ENCODE measurements at places on chromosomes 3 and 15. TPM values are rescaled to one million over a fixed set of nuclear protein-coding genes. Genes with fewer than 3 reads are reported as not detected.

The GABRG3 gene
- not detected for total RNA-seq

The SLC24A5 gene
- not detected for total RNA-seq

The SPATA12 gene
- not detected for total RNA-seq

The LSAMP gene
- total RNA-seq = not detected

The POLQ gene
- 0.72 TPM for total RNA-seq

The ZCWPW2 gene
- 0.37 TPM for total RNA-seq

DNA sequence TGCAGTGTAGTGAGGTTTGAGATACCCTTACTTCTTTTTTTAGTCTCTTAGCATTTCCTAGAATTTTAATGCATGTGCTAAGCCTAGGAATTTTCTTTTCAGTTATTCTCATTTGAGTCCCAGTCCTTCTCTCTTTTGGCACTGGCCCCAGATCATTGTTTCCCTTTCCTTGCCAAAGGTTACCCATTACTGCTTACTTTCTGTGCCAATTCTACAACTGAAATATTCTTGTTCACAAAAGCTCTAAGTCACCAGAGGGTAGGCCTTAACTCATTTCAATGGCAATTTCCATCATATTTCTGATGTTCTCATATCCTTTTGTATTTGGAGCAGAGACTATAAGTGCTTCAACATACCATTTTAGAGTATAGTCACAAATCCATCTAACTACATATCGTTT lies 199.6 kb upstream of the CBLB start:
- DNase-seq = no peak

- DNase-seq = no peak
These were observed 3.6 kb downstream of the WWTR1 start for GRCh38 chr3:149654188-149654601.

- no peak for DNase-seq
These were observed 44.8 kb upstream of the EIF5A2 start for GRCh38 chr3:170953229-170953628.

DNA sequence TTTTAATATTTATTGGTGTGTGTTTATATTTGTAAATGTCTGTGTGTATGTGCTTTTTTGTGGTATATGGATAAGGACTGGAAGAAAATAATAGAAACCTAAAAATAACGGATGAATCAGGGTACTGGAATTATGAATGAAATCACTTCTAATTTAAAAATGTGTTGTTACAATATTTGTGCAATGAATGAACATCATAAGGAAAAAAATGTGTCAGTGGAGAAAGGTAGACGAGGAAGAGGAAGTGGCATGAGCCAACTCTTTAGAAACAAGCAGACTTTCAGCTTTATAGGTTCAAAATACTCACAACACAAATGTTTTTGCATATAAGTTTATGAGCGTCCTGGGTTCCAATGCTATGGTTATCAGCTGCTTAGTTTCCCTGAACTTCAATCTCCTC lies 59.4 kb downstream of the SOX2 start:
- no peak for DNase-seq

GRCh38 chr15:57919754-57920153 lies 145.8 kb downstream of the ALDH1A2 start:
- DNase-seq = no peak

DNA sequence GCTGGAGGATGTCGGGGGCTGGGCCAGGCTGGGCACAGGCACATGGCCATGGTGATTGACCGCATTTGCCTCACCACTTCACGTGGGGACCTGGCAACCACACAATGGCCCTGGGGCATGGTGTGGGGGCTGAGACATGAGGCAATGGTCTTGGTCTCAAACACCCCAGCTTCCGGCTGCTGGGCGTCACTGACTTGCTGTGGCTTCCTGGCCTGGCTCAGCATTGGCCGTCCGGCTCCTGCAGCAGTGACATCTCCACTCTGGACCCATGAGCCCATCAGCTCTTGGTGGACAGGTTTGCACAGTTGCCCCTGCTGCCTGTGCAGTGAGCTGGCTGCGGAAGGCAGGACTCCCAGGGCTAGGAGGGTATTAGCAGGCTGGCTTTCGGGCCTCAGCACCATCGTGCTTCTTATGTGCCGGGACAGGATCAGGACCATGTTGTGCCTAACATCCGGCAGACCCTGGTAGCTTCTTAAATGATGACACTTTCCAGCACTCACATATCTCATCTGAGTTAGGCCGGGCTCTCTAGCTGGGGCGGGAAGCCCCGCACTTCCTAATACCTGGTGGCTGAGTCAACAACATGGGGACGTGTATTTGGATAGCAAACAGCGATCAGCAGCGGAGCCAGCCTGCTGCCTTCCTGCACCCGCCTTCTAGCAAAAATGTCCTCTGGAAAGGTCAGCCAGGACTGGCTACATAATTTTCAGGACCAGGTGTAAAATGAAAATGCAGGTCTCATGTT lies 34.1 kb downstream of the ZNF710 start:
- DNase-seq = no peak

DNA sequence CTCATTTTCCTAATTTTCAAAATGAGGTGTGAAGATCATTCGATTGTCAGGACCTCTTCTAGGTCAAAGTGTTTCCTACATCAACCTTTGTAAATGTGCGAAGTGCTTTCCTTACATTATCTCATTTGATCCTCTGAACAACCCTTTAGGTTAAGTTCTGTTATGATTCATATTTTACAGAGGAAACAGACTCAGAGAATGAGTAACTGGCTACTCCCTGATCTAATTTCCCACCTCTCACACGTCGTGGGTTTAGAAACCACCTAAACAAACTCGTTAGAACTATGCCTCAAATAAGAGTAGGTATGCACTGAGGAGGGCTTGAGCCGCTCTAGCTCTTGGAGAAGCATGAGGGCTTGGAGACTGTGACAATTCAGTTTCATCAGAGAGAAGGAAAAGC lies 148.6 kb downstream of the CD47 start:
- peak; percentile 62 for DNase-seq

DNA sequence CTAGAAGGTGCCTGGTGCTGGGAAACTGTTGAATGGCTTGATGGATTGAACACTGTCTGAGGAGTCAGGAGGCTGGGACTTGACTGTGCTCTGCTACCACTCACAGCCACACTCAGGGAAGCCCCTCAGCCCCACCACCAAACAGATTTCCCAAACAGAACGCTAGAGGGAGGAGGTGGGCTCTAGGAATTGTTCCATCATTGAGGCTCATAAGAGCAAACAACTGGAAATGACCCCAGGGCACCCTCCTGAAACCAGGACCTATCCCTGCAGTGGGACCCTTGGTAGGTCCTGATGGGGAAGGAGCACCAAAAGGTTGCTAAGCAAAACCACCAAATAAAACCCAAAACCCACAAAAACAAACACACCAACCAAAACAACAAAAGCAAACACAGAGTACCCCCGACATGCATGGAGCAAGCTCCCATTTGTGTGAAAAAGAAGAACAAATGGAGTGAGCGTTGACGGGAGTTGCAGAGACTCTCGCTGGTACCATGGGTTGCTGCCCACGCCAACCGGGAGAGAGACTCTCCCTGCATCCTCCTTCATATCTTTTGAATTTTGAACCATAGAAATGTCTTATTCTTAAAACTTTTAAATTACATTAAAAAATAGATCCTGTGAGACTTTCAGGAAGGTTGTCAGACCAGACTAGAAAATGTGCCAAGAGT lies 45.6 kb downstream of the ABTB1 start:
- no peak for DNase-seq

GRCh38 chr3:25155652-25156471 lies 272.2 kb upstream of the RARB start:
- no peak for DNase-seq

DNA sequence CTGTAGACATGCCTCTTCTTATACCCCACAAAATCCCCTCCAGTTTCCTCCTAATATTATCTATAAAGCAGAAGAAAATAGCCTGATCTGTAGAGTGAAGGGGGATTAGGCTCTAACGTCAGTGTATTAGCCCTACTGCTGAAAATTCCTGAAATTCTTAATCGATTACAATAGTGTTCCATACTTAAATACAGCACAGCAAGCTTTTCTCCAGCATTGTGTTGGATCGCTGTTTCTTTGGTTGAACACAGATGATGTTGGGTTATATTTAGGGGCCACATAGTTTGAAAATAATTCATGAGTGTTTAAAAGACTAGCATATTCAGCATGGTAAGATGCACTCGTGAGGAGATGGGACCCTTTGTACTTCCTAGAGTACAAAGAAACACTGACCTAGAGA lies 52.5 kb downstream of the PIAS1 start:
- DNase-seq = no peak

GRCh38 chr3:127150513-127151250 lies 42.2 kb upstream of the PRR23E start:
- DNase-seq = no peak

DNA sequence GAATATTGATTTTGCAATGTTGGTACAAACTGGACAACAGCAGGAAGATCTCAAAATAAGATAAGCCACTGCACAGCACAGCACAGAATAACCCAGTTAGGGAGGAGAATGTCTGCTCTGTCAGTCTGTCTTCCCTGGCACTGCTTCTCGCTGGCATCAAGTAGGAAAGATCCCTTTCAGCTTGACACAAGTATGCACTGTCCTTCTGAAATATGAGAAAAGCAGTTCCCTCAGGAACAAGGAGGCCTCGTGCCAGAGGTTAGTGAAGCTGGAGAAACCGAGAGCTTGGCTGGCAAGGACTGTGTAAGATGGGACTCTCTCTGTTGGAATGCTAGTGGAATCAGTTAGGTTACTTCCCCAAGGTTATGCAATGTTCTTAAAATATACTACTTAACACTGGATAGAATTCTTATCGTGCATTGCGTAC lies 59.1 kb downstream of the FMN1 start:
- no peak for DNase-seq

DNA sequence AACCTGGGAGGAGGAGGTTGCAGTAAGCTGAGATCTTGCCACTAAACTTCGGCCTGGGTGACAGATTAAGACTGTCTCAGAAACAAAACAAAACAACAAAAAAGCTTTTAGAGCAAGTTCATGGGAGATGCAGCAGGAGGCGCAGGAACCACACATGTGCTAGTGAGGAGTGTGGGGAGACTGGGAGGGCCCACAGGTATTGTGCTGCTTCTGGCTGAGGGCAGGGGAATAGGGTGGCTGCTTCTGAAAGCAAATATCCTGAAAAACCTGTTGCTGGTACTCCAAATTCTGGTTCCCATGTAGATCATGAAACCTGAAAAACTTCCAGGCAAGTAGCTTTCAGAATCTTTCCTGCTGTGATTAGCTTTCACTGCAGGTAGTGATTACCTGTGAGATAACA lies 22.1 kb downstream of the TYRO3 start:
- no peak for DNase-seq

GRCh38 chr3:50533807-50534461 lies 30.5 kb upstream of the CACNA2D2 start:
- DNase-seq = no peak

DNA sequence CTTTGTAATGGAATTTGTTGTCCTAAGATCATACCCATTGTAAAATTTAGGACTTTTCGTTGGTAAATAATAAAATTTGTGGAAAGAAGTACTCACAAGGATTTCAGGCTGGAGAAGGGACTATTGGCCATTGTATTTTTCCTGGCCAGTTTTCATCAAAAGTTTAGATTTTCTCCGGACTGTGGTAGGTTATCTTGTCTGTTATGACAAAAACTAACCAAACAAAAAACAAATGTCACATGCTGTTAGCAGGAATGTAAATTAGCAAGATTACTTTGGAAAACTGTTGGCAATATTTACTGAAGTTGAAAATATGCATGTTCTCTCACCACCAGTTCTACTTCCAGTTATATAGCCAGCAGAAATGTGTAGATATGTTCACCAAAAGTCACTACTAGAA lies 27.8 kb downstream of the PDE8A start:
- DNase-seq = no peak

DNA sequence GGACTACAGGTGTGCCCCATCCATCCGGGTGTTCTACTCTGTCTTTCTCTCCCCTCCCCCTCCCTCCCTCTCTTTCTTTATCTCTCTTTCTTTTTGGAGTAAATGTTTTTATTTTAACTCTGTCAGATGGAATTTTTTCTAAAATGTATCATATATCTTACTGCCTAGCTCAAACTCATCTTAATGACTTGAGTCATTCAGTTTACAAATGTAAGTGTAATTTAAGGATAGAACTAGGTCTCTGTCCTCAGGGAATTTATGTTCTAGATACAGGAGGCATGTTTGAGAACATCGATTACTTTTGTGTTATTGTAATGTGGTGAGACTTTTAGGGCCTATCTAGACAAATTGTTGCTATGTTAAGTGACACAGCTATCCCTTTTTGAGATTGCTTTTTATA lies 3.5 kb downstream of the TBC1D23 start:
- no peak for DNase-seq

- DNase-seq = no peak
These were observed 288.8 kb downstream of the ROBO2 start for GRCh38 chr3:77328690-77329089.

- DNase-seq = no peak
These were observed 67.2 kb upstream of the TP63 start for GRCh38 chr3:189563853-189564563.

GRCh38 chr3:194870394-194871110 lies 184.9 kb downstream of the FAM43A start:
- no peak for DNase-seq

DNA sequence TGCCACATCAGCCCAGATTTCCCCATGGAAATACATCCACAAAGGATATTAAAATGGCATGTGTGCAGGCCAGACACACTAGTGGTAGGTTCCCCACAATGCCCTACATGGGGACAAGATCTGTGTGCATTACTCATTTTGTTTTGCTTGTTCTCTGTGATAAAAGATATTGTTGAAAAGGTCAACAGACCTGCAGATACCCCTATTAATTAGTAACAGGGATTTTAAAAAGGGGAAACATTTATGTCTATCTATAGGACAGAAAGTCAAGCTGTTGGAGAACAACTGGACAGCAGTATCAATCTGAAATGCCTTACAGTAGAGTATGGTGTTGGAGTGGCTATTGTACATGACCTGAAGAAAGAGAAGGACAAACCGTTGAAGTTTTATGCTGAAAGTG lies 596.0 kb upstream of the GRM7 start:
- DNase-seq = no peak

DNA sequence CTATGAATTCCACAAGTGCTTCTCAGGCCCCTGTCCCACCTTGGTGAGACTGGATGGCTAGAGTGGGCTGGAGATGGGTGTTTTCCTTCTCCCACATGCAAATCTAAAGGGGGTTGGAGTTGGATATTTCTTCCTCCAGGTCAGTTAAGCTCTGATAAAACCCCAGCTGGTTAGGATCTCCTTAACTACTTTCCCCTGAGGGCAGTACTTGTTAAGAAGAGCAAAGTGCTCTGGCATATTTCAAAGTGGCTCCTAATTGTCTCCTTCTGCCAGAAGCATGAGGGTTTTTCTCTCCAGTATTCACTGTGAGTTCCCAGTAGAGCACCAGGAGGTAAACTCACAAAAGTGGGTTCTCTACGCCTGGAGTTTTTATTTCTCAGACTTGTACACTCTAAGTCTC lies 31.4 kb downstream of the COL6A6 start:
- no peak for DNase-seq

- peak; percentile 6 for DNase-seq
These were observed 61.3 kb downstream of the TMCO5A start for GRCh38 chr15:37995461-37996347.

DNA sequence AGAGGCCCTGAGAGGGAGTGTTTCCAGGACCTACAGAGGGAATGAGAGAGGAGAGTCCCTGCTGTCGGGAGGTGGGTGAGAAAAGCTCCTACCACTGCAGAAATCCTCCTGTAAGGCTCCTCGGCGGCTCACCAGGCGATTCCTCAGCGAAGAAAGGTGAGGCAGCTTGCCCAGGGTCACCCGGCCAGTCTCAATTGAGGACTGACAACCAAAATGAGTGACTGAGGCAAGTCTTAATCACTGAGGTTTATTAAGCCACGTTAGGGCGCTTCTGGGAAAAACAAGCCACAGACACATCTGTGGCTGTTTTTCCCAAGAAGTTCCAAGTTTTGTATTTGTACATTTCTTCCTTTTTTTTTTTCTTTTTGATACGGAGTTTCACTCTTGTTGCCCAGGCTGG lies 48.5 kb downstream of the ZDHHC19 start:
- DNase-seq = no peak

GRCh38 chr15:62506217-62506805 lies 341.2 kb upstream of the C2CD4B start:
- DNase-seq = no peak
